DMS79 (cell line): ENCODE measurements at places on chromosomes 4 and X.
A peak's percentile ranks its signal among the peaks of the same experiment; 100 is the strongest.

GRCh38 chr4:115781528-115782146, 668.2 kb upstream of the NDST4 start:
- DNase-seq = no peak

GRCh38 chr4:10098780-10099160, 17.8 kb downstream of the WDR1 start:
- DNase-seq = no peak

GRCh38 chrX:53438174-53438831, 4.1 kb upstream of the HSD17B10 start:
- peak; percentile 4 for DNase-seq

DNA sequence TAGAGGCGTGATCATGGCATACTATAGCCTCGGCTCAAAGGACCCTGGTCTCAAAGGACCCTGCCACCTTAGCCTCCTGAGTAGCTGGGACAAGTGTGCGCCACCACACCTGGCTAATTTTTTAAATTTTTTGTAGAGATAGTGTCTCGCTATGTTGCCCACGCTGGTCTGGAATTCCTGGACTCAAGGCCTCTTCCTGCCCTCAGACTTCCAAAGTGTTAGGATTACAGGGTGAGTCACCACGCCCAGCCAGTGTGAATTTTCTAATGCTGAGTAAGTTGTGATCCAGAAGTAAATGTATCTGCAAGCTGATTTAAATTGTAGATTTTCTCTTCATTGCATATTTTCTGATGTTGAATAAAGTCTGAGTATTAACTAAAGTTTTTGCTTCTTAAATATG, 2.6 kb upstream of the ZNF674 start:
- DNase-seq = no peak

GRCh38 chrX:12955882-12956703, 18.8 kb upstream of the TMSB4X start:
- no peak for DNase-seq

DNA sequence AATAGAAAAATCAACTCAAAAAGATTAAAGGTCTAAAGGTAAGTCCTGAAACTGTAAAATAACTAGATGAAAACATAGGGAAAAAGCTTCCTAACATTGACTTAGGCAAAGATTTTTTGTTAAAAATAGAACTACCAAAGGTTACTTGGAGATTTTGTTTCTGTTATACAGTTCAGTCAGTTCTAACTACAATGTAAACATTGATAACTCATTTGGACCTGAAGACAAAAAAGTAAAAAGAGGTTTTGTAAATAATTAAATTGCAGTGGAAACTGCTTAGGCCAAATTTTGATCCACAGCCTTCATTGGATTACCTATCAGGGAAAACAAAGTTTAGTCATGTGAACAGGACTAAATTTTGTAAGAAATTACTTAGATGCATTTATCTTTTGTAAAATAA, 101.8 kb downstream of the SLITRK2 start:
- no peak for DNase-seq

DNA sequence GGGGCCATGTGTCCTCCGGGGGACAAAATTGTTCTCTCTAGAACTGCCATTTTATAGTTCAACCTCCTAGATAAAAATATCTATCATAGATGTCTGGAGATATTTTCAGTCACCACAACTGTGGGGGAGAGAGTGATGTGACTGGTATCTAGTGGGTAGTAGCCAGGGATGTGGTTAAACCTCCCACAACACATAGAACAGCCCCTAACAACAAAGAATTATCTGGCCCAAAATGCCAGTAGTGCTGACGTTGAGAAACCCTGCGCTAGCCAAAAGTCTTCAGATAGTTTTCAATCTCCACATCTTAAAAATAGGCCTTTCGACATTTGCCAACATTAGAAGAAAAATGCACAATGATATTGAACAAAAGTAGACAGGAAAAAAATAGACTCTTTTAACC, 19.0 kb upstream of the SUPT20HL2 start:
- no peak for DNase-seq
